ENCODE measurements at places on chromosomes 13 and 19. TPM values are rescaled to one million over a fixed set of nuclear protein-coding genes. Genes with fewer than 3 reads are reported as not detected.

ZNF296 gene
- 2.3 TPM for total RNA-seq

ZNF726 gene
- total RNA-seq: 5.2 TPM

DHRS12 gene
- total RNA-seq: 12.3 TPM

DNA sequence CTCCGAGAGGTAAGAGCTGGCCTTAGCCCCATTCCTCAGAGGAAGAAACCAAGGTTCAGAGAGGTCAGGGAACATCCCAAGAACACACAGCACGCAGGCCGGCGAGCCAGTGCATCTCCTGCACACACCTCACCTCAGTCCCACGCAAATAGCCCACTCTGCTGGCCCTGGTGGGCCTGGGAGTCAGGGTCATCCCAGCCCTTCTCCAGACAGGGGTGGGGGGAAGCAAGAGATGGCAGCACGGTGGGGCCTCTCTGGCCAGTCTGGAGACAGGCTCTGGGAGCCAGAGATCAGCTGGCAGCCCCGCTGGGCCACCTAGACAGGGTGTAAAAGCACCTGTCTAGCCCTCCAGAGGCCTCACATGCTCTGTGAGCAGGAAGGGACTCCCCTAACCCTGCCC, 26.8 kb downstream of the TUBA3C start:
- no peak for DNase-seq

DNA sequence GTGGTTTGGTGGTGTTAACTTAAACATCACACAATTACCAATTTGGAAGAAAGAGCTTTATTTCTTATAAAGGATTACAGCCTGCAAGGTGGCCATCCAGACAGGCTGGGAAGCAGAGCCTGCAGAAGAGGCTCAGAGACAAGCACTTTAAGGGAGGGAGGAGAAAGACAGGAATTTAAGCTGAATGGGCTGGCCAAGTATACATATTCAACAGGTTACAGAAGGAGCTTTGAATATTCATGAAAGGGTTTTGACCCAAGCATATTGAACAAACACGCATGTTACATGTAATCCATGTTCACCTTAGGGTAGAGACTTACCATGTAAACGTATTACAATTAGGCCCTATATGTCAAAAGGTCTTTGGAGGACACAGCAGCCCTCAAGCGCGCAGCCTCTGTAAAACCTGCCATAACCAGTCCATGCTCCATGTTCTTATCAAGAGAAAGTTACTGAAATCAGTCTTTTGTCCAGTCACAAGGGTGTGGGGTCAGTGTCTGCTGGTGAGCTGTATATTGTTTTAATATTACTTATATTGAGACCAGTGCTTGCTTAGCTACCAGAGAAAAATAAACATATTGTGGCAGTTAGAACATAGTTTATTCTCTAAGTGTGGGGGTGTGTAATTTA, 19.9 kb downstream of the SIGLEC7 start:
- DNase-seq: no peak

DNA sequence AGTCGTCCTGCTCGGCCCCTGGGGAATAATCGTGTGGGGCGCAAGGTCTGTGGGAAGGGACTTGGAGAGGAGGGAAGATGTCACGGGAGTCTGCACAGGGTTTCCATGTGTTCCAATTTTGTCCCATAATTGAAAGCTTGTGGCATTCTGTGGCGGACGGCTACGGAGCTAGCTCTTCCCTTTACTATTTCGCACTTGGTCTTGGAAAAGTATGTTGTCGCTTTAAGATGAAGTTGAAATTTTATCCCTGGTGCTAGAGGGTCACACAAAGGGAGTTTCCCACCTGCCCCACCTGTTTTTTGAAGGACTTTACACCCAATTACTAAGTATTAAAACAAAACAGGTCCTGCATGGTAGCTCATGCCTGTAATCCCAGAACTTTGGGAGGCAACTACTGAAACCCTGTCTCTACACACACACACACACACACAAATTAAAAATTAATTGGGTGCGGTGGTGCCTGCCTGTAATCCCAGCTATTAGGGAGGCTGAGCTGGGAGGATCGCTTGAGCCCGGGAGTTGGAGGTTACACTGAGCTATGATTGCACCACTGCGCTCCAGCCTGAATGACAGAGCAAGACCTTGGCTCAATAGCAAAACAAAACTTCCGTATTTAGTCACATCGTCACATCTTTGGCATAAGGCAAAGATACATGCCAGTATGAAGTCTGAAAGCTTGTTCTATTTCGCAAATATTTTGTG, 967 bp upstream of the TPT1 start:
- DNase-seq: peak; percentile 36

DNA sequence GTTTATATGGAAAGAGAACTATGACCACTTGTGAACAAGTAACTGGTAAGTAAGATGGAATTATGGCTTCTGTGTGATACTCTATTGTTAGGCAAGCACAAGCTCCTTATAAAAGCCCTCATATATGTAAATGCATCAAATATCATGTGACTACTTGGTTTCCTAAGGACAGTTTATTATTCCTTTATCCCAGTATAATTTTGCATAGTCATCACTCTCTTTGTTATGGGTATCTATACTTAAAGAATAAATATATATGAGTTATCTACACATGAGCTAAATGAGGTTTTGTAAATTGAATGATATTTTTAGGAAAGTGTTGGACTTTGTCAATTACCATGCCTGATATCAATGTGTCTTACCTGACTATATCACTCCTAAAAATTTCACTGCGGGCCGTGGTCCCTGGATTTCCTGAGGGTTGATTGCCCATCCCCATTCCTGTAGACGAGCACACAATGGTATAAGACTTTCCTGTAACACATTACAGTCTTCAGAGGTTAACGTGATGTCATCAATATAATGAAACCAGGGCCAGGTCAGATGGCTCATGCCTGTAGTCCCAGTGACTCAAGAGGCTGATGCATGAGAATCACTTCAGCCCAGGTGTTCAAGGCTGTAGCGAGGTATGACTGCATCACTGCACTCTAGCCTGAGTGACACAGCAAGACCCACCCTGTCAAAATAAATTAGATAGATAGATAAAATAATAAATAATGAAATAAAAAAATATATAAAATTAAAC, 20.7 kb downstream of the ZNF844 start:
- DNase-seq: no peak

- DNase-seq: no peak
Observed at GRCh38 chr19:47613165-47614020, 4.5 kb downstream of the BICRA start.

DNA sequence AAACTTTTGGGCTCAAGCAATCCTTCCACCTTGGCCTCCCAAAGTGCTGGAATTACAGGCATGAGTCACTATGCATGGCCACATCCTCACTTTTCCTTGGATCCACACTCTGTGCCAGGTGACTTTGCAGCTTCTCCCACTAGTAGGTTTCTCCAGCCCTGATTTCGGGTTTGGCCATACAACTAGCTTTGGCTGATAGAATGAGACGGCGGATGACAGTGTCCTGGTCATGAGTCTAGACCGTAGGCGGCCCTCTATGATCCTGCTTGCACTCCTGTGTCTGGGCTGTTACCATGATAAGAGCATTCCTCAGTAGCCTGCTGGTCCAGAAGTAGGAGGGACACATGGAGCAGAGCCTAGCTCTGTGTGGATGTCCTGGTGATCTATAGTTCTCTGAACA, 112.5 kb upstream of the KL start:
- no peak for DNase-seq

GRCh38 chr13:33119856-33120543, 103.8 kb downstream of the KL start:
- no peak for DNase-seq

- no peak for DNase-seq
Observed at GRCh38 chr13:99998261-99998660, 16.7 kb downstream of the ZIC2 start.

DNA sequence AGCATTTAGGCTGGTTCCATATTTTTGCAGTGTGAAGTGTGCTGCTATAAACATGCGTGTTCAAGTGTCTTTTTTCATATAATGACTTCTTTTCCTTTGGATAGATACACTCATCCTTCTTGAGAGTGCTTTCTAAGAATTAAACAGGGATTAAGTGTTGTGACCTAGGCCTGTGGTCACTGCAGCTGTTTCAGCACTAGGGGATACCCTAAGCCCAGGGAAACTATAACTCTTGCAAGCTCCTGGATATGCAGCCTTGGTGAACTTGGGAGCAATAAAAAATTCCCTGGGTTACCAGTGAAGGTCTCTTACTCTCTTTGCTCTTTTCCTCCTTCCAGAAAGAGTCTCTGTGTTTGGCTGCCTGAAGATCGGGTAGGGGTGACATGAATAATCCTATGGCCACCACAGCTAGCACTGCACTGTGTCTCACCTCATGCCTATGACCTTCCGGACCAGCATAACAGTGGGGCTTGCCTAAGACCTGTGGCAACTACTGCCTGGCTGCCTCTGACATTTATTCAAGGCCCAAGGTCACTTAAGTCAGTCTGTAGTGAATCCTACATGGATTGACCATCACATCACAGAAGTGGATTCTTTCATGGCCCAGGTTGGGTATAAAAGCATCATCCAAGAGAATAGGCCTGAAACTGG, 799.7 kb downstream of the DACH1 start:
- DNase-seq: no peak
